Kidney glomerular epithelial cell (primary cell): ENCODE measurements at places on chromosomes 1 and 21.
A peak's percentile ranks its signal among the peaks of the same experiment; 100 is the strongest.

- no peak for DNase-seq
Observed at GRCh38 chr1:233672732-233673131, 58.8 kb downstream of the KCNK1 start.

- DNase-seq, result no peak
Observed at GRCh38 chr1:213291526-213291925, 240.5 kb downstream of the RPS6KC1 start.

GRCh38 chr1:31930836-31931592 is 7.2 kb downstream of the PTP4A2 start:
- no peak for DNase-seq

GRCh38 chr1:154474802-154475201 is 27.2 kb upstream of the TDRD10 start:
- DNase-seq, result peak; percentile 87

DNA sequence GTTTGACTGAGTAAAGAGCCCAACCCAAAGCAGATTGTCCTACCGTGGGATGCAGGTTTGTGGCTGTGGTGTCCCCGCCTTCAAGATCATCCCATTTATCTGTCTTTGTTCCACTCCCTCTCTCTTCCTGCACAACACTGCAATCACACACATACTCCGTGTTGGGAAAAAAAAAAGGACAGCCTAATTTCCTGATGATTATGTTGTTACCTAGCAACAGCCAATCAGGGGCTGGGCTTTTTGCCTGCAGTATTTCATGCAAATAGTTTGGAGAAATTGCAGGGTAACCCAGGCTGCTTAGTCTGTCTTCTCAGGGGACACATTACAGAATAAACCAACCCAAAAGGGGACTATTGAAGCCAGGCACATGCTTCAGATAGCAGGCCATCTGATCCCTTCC is 38.3 kb downstream of the PHC2 start:
- DNase-seq, result no peak

DNA sequence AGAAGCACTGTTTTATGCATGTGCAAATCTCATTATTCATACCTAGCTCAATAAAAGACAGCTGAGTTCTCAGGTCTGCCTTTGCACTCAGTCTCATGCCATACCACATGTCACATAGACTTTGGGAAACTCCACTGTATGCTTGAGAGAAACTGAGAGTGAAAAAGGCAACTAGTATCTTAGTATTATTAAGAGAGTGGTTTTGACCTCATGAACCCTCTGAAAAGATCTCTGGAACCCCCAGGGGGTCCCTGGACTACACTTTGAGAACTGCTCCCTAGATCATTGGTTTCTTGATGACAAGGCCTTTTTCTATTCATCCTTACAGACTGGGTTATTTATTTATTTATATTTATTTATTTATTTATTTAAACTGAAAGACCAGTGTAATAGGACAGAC is 3.7 kb upstream of the RHEX start:
- no peak for DNase-seq

DNA sequence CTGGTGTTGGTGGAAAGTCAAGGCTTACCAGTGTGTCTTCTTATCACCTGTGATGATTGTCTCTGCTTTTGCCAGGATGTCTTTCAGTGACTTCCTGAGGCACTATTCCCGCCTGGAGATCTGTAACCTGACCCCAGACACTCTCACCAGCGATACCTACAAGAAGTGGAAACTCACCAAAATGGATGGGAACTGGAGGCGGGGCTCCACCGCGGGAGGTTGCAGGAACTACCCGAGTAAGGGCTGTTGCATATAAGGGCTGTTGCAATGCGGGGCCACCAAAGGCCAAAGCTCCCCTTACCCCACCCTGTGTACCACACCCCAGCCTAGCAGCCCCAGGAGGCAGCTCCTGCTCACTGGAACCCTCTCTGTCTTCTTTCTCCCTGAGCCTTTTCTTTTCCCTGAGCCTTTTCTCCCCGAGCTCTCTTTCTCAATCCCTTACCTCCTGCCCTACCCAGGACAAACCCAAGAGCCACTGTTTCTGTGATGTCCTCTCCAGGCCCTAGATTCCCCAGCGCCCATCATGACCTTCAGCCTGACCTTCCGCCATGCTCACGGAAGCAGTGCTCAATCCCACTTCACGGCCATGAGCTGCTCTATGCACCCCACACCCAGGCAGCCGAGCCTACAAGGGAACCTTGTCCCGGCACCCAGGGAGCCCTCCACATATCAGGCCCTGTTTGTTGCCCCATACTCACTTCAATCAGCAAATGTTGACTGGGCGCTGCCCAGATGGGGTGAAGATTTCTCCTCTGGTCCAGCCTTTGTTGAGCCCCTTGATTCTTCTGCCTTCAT is 40.6 kb downstream of the CAPN2 start:
- DNase-seq, result no peak

DNA sequence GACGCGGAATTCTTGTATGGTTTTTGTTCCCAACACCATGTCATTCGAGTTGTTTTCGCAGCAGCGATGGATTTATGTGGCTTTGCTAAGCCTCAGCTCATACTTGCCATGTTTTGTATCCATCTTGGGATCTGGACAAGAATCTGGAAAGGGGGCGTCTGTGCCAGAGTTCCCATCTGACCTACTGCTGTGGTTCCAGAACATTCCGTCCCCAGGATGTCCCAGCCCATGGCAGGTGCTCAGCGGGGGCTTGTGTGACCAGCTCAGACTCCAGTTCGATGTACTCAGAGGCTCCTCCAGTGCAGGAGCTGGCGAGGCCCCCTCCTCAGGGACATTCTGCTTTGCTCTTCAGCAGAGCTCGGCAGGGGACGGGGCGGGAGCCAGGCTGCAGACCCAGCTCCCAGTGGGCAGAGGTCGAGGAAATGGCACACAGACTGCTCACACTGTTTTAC is 24.0 kb upstream of the ADARB1 start:
- DNase-seq, result no peak

- DNase-seq, result no peak
Observed at GRCh38 chr1:245512980-245513578, 358.3 kb downstream of the KIF26B start.

DNA sequence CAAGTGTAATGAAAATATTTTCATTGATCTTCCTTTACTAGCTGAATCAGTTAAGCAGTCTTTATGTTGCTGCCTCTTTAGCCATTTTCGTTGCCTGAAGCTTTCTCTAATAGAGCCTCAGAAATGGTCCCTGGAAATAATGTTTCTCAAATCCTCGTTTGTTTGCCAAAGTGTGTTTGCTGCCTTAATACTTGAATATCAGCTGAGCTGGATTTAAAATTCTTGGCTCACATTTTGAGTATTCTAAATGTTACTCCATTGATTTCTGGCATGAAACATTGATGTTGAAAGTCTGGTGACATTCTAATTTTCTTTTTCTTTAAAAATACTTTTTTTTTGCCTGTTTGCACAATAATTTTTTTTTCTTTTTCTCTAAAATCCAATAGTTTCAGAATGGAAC is 84.6 kb upstream of the SERBP1 start:
- no peak for DNase-seq

- no peak for DNase-seq
Observed at GRCh38 chr1:66012106-66012784, 219.6 kb downstream of the PDE4B start.

GRCh38 chr1:152884506-152884905 is 6.4 kb downstream of the SMCP start:
- no peak for DNase-seq

- DNase-seq, result no peak
Observed at GRCh38 chr21:46289655-46290179, 3.6 kb downstream of the YBEY start.

GRCh38 chr1:116820369-116820768 is 66.1 kb downstream of the CD2 start:
- DNase-seq, result peak; percentile 91
